ENCODE measurements at places on chromosomes 6 and 20.
A peak's percentile ranks its signal among the peaks of the same experiment; 100 is the strongest.

GRCh38 chr20:50218987-50219435, 28.4 kb downstream of the CEBPB start:
- DNase-seq: peak; percentile 34

DNA sequence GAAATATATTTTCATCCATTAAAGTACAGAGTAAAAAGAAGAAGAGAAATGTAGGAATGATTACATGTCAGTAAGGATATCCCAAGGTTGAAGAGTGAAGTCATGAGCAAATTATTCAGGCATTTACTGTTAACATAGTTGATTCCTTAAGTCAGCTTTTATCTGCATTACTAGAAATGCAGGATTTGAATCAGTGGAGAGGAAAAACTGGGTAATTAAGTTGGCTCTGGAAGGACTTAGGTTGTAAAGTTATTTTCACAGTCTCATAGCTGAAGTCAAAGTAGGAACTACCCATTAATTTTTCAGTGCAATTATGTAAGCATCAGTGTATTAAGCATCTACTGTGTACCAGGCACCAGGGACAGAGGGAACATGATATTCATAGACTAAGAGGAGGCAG, 7.8 kb downstream of the NAA20 start:
- peak; percentile 69 for DNase-seq

DNA sequence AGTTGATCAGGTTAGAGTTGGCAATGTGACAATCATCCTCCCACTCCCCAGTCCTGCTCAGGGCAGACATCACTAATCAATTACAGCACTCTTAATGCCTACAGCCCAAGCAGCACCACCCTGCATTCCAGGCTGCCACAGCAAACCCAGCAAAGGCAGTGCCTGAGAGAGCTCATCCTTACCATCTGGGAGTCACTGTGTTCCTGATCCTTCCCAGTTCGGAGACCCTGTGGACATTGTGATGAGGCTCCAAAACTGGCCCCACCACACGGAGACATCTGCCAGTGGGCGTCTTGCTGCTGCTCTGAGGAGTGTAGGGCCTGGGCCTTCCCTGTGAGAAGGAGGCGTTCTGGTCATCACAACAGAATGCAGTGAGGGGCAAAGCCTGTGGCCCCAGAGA, 216.5 kb upstream of the CST7 start:
- DNase-seq: no peak

DNA sequence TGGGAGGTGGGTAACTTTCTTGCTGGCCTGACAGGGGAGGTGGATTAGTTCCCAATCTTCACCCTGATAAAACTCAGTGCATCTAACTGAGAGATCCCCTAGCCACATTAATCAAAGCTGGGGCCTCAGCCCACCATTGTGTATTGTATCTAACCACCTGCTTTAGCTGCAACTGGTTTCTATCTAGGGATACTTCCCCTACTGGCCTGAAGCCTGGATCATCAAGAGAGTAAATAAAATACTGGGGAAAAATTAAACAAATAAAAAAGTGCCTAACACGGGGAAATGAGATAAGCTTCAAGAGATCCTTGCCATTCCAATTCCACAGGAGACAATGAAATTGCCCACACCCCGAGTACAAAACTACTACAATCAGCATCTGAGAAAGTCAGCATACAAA, 149.4 kb downstream of the INSM1 start:
- no peak for DNase-seq

- peak; percentile 17 for DNase-seq
Observed at GRCh38 chr6:33837971-33838665, 34.3 kb upstream of the MLN start.

DNA sequence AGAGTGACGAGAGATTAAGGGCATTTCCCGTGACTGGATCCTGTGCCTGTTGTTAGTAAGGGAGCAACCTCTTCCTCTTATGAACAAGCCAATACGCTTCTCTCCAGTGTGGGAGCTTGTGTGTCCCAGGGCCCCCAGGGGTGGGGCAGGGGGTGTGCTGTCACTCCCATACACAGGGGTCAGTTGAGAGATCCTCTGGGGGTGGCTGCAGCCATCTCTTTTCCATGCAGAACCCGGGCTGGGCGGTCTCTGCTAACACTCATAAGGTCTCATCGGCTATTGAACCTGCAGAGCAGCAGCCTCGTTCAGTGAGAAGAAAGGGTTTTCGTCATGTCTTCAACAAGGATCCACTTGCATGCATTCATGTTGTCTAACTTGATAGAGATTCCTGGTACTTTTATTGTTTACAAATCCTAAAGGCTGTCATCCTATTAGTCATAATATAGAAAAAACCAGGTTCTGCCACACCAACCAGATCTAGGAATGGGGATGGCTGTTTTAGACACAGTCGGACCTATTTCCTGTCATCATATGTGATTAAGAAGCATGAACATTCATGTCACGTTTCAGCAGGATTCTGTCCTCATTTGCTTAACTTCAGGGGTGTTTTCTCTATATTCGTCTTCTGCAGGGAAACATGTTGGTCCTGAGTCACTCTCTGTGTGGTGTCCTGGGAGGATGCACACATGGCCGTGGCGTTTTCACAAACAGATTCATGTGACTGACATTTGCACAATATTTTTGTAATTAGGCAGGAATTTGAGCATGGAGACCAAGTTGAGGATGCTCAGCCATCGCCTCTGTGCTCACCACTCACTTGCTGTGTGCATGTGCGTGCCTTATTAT, 13.3 kb upstream of the THBS2 start:
- DNase-seq: no peak

All from kidney tubule cell (primary cell).